ENCODE measurements at places on chromosomes 5 and 9.
A peak's percentile ranks its signal among the peaks of the same experiment; 100 is the strongest.

- DNase-seq: no peak
Observed at GRCh38 chr9:26033336-26033735, 355.1 kb upstream of the TUSC1 start.

GRCh38 chr9:95327239-95327865 lies 9.8 kb upstream of the FANCC start:
- DNase-seq: no peak

GRCh38 chr9:93952784-93953495 lies 2.2 kb downstream of the BARX1 start:
- no peak for DNase-seq

DNA sequence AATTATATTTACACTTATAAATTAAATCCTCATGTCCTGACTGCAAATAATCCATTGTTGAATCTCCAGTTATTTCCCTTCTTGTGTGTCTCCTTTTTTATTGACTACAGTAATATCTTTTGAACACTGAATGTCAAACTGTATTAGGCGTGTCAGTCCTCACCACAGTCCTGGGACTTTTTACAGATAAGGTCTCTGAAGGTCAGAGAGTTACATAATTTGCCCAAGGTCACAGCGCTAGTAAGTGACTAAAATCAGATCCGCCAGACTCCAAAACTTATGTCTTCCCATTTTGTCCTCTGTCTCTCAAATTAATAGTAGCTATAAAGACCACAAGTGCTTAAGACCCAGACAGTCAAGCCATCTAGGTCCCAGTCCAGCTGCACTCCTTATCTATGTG lies 274.3 kb downstream of the NR3C1 start:
- no peak for DNase-seq

DNA sequence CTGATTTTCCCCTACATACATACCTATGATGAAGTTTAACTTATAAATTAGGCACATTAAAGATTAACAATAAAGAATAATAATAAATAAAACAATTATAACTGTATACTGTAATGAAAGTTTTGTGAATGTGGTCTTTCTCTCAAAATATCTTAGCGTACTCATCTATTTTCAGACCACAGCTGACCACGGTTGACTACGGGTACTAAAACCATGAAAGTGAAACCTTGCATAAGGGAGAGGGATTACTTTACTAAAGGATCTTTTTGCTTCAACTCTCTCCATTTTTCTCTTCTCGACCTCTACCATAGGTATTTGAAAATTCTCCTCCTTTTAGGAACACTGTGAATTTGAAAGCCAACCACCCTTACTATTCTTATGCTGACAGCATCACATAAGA lies 475.5 kb downstream of the CETN3 start:
- DNase-seq: no peak

DNA sequence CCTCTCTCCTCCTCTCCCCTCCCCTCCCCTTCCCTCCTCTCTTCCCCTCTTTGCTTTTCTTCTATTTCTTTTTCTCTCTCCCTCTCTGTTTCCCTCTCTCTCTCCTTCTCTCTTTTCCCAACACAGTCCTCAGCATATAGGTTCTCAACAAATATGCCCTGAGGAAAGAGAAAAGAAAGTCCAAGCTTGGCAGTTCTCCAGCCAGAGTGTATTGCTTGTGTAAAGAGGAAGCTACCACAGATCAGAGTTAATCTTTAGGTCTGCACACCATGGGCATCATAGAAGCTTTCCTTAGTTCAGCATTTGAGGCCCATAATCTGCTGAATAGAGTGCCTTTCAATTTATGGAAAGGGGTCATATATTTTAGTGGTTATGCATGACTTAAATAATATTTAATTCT lies 382.8 kb upstream of the WWC1 start:
- DNase-seq: peak; percentile 9

GRCh38 chr9:136194540-136194939 lies 10.4 kb downstream of the LHX3 start:
- DNase-seq: no peak

- no peak for DNase-seq
Observed at GRCh38 chr5:55520117-55520839, 14.5 kb downstream of the PLPP1 start.

GRCh38 chr9:75941066-75941465 lies 50.6 kb downstream of the PCSK5 start:
- DNase-seq: no peak

- DNase-seq: no peak
Observed at GRCh38 chr5:132474881-132475496, 15.6 kb downstream of the IRF1 start.

GRCh38 chr5:164818445-164818844 lies 1313.0 kb downstream of the MAT2B start:
- no peak for DNase-seq

DNA sequence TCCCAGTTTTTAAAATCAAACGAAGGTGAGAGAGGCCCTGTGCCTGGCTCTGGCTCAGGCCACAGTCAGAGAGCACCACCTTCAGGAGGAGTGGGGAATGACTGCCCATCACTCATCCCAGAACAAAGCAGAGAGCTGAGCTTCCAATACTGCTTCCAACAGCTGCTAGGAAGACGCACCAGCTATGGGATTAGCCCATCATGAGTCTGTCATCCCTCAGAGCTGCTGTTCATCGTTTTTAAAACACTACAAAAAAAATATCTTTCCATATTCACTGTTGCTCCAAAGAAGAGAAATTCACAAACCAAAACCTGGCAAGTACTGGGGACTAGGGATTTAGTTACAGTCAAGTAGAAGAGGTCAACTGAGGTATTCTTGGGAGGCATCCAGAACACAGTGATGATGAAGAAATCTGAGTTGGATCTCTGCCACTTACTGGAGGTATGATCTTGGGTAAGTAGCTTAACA lies 102.4 kb downstream of the CDK5RAP2 start:
- DNase-seq: peak; percentile 67

DNA sequence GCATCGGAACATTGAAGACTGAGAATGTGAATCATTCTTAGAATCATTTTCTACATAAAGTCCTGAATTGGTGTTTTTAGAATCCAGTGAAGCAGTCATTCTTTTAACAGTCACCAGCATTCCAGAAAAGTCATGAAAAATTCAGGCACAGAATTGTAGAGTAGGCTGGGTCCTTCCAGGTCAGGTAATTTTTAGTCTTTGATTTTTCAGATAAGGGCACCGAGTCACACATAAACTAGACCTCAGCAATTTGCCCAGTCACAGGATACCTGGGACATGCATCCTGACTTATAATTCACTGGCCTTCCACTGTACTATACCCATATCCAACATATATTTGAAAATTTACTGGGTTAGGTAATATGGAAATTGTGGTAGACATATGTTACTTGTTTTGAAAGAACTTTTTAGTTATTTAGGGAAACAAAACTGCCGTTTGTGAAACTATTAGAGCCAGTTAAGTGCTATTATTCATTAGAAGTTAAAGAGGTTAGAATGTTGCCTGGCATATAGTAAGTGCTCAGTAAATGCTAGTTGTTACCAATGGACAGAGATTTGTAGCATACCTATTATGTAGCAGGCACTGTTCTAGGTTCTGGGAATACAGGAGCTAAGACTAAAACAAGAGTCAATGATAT lies 10.9 kb downstream of the MAN2A1 start:
- no peak for DNase-seq

GRCh38 chr9:93678199-93679019 lies 102.0 kb downstream of the PHF2 start:
- DNase-seq: no peak

DNA sequence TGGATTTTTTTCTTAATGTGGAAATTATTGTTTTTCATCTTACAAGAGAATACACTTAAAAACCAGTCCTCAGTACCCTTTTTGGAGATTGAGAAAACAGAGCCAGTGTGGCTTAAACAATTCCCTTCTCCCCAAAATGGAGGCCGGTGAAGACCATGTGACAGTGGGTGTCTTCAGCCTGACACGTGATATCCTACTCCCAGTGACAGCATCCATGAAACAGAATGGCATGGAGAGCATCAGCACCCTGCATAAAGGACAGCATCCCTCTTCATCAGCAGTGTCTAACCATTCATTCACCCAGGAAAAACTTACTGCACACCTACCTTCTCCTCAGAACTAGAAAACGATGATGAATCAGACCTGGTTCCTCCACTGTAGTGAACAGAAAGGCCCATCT lies 103.4 kb upstream of the RAI14 start:
- DNase-seq: no peak

GRCh38 chr5:32098291-32098690 lies 75.8 kb downstream of the GOLPH3 start:
- DNase-seq: peak; percentile 44

- DNase-seq: no peak
Observed at GRCh38 chr5:148880197-148880596, 53.8 kb downstream of the ADRB2 start.

DNA sequence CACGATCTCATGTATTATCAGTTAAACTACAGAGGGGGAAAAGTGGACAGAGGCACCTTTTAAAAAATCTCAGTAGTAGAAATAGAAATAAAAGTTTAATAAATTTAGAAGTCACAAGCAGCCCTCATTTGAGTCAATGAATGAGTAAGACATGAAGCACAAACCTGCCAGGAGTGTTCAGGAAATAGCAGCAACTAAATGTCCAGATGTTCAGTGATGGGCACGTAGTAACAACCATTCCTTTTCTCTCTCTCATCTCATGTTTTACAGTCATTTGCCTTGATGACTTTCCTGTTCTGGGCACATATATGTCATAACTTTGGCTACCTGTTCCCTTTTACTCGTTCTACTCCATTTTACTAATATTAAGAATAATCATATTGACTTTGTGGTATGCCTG lies 17.7 kb downstream of the ISOC1 start:
- DNase-seq: no peak

DNA sequence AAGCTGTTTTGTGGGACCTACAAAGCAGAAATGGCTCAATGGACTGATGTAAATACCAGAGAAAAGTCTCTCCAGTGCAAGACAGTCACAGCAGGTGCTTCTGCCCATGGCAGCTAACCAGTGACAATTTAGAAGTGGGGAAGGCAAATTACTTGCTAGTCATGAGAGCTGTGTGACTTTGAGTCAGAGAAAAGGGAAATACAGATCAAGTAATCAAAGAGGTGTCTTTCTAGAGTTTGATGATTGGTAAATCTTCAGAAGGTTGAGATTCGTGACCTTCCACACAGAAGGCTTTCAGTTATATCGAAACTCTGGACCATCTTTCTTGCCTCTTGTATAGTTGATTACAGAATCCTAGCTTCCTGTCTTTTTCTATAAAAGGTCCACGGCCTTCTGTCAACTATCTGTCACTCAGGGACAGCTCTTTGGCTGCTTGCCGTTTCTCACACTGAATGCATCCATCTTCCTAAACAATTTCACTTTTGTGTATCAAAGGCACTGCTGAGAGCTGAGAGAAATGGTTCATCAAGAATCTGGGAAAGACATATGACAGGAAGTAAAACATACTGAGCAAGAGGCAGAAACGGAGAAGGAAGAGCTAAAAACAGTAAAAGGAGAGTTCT lies 993.9 kb upstream of the ACO1 start:
- DNase-seq: no peak

DNA sequence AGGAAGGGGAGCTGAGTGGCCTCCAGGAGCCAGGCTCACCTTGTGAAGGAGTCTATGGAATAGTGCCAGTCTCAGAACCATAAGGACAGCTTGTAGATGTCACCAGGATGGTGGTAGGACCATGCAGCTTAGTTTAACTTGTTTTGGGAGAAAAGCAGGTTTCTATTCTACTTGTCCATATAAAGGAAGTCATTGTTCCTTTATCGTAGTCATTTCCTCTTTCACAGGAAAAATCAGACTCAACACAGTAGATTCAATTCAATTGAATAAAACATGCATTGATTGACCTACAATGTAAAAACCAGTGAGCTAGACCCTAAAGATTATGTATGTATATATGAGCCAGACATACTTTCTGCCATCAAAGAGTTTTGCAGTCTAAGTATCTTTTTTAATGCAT lies 53.3 kb downstream of the MEGF10 start:
- no peak for DNase-seq

DNA sequence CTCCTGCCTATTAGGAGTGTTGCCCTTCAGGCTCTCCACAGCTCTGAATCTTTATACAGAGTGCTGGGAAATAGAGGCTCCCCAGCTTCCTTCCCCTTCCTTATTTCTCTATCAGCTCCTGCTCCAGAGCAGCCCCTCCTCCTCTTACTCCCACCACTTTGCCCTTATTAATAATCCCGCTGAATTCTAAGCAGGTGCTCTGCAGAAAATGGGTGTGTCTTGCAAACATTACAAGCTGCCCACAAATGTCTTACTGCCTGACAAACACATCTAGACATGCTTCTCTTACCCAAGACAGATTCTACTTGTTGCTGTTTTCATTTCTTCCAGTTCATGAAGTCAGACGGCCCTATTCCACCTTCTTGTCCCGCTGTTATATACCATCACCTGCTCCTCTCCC lies 6.4 kb downstream of the PHF24 start:
- no peak for DNase-seq

DNA sequence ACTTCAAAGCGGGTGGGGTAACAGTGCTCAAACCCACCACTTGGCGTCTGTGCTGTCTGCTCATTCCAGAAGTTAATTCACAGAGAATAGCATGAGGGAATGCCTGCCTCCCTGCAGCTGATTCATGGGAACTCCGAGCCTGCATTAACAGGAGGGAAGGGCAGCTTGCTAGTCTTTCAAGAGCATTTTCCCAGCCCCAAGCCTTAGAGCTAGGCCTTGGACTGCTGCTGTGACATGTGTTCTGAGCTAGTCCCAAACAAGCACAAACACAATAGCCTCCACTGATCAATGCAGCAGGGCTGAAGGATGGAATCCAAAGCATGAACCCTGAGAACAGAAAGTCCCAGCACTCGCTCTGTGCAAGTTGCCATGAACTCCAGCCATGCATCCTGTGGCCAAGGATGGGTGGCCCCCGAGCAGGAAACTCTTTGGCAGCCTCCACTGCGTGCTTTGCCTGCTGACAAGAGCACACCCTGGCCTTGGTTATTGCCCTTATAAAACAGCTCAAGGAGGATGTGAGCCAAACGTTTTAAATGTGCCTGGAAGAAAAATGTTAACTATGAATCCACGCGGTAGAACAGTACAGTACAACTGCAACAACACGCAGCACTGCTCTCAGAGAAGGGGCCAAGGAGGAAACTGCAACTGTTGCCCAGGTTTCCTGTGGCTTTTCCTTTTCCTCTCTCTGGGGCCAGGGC lies 653.1 kb upstream of the KLF4 start:
- no peak for DNase-seq

- DNase-seq: no peak
Observed at GRCh38 chr5:58286741-58287140, 173.1 kb downstream of the PLK2 start.

DNA sequence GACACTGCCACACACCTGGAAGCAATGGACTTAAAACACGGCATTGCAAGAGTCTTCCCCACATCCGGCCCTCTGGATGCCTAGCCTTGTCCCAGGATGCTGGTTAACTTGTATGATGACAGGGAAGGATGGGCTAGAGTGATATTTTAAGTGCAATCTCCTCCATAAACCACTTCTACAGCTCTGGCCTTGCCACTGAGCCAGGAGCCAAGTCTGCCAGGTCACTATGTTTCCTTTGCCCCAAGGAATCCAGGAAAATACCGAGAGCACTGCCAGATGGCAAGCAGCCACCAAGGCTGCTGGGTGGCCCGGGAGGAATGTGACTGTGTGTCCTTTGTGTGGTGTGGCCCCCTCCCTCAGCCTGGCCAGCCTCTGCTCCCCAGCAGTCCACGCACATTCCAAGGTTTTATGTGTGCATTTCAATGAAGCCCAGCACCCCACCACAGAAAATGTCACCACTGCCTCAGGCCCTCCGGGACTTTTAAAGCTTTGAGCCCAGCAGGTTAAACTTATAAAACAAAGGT lies 106.0 kb downstream of the FRMD3 start:
- DNase-seq: no peak

- DNase-seq: no peak
Observed at GRCh38 chr5:107713228-107713627, 42.5 kb upstream of the EFNA5 start.

GRCh38 chr9:4830699-4831098 lies 38.0 kb downstream of the RCL1 start:
- no peak for DNase-seq

- DNase-seq: no peak
Observed at GRCh38 chr9:16125629-16126028, 572.8 kb downstream of the CCDC171 start.
